ENCODE measurements at places on chromosomes 4 and X. TPM values are rescaled to one million over a fixed set of nuclear protein-coding genes. Genes with fewer than 3 reads are reported as not detected.

The TCEAL6 gene
- 26.4 TPM for total RNA-seq

The SLC7A11 gene
- total RNA-seq = 15.1 TPM

The GPR82 gene
- total RNA-seq = not detected

The UGT8 gene
- total RNA-seq = 26.0 TPM

The EXOC1 gene
- total RNA-seq = 50.9 TPM

The CSAG3 gene
- total RNA-seq = not detected

The ELK1 gene
- 73.3 TPM for total RNA-seq

The ADGRA3 gene
- total RNA-seq = 87.0 TPM

The AR gene
- 4.9 TPM for total RNA-seq

The CYBB gene
- total RNA-seq = 10.8 TPM

- no peak for DNase-seq
These were observed 13.2 kb downstream of the MID1 start for GRCh38 chrX:10607233-10607632.

DNA sequence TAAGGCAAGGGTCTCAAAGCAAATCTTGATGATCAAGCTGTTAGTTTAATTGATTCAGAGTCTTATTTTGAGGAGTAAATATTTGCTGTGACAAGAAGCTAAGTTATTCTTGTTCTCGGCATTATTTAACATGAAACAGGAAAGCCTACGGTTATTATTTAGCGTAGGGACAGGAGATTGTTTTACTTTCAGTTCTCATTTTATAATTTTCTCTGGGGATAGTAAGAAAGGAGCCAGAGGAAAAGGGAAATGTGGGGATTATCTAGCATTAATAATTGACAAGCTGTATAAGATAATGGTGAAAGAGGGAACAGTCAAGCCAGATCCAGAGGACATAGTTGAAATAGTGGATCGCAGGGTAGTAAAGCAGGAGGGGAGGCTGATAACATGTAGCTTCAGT, 39.7 kb upstream of the PARM1 start:
- DNase-seq = no peak

GRCh38 chrX:63657821-63658220, 127.2 kb downstream of the ARHGEF9 start:
- peak; percentile 26 for DNase-seq

DNA sequence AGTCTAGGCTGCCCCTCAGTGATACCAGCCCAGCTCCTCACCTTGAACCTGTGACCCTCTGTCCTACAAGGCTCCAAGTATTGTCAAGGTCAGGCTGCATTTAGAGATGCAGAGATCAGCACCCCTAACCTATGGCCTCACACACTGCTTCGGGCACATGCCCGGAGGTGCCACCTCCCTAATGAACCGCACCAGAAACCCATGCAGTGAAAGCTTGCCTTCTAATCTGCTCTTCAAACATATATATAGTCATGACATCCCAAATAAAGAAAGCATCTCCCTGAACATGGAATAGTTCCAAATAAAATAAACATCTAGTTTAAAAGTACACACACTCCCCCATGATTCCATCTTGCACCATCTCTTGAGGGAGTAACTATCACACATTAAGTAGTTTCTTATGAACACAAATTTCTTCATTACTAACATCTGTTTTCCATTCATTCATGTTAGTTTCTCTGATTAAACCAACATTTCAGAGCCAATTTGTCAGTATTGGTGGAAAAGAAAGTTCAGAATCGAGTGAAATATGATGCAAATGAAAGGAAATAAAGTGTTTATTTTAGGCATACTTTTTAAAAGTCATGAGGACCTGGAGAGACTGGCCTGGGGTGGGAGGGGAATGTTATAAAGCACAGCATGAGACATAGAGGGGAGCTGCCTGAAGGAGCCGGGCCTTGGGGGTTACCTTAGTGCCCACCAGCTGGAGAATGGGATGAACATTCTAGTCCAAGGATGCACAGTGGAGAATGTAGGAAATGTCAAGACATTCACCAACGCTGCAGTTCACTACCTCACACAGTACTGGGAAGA, 19.2 kb downstream of the CC2D2A start:
- no peak for DNase-seq

GRCh38 chr4:87092389-87093141, 127.9 kb downstream of the KLHL8 start:
- DNase-seq = peak; percentile 50

- DNase-seq = no peak
These were observed 964.3 kb upstream of the TENM3 start for GRCh38 chr4:181278941-181279340.

- no peak for DNase-seq
These were observed 18.0 kb downstream of the NAF1 start for GRCh38 chr4:163148466-163149336.

GRCh38 chr4:121227341-121227792, 63.2 kb upstream of the TNIP3 start:
- DNase-seq = no peak

DNA sequence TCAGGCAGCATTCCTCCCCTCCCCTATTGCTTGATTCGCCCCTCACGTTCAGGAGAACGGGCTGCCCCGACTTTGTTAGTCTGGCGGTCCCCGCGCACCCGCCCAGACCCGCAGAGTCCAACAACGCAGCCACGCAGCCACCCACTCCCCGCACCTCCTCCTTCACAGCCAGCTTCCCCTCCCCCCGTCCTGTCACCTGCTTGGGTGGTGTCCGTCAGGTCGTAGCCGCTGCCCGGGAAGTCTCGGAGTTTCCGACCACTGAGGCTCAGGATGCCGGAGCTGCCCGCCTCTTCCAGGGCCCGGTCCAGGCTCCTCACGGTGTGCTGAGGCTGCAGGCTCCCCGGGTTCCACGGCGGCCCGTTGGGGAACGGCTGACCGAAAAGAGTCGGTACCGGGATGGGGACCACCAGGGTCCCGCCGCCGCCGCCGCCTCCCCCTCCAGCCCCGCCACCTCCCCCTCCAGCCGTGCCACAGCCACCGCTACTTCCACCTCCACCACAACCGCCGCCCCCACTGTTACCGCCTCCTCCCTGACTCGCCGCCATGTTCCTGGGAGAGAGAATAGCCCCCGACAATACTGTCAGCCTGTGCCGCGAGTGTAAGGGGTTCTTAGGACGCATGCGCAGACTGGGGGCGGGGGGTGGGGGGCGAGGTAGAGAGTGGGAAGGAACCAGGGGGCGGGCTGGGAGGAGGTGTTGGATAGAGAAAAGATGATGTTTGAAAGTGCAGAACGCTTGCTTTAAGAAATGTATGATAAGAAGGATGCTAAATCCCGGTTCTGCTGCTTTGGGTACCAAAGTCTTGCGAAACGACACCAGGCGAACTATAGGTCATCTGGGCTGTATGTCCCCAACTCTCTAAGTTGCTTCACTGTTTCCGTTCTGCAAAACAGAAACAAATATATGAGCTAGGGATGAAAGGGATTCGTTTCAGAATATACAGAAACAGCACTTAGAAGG, at the start of gene LRCH2:
TSS of gene LRCH2 (minus strand) at position 600 of the 959 bp plus-strand sequence. CDS start at position 545, 55 bp downstream.
- peak; percentile 26 for DNase-seq

- DNase-seq = no peak
These were observed 303.6 kb upstream of the FAT1 start for GRCh38 chr4:187027272-187027671.

DNA sequence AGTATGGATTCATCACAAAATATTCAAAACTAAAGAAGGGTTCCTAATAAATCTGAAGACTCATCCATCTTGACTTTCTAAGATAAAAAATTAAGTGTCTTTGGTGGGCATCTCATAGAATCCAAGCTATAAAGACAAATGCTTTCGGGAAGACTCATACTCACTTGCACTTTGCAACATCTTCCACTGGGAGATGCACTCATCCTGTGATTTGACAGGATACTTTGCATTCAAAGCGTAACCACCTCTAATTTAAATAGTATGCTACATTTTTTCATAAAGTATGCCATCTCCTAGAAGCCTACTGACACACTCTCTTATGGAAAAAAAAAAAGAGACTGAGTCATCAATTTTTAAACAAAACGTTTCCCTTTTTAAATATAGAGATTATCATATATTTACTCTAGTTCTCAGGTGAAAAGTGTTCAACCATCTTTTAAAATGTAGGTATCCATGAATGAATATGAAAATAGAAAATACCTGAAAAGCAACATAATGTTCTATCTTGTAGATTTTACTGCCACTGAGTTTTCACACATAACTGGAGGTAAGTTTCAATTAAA, 119.6 kb downstream of the KLHL13 start:
- no peak for DNase-seq

GRCh38 chr4:141177171-141177570, 43.5 kb upstream of the ZNF330 start:
- no peak for DNase-seq

DNA sequence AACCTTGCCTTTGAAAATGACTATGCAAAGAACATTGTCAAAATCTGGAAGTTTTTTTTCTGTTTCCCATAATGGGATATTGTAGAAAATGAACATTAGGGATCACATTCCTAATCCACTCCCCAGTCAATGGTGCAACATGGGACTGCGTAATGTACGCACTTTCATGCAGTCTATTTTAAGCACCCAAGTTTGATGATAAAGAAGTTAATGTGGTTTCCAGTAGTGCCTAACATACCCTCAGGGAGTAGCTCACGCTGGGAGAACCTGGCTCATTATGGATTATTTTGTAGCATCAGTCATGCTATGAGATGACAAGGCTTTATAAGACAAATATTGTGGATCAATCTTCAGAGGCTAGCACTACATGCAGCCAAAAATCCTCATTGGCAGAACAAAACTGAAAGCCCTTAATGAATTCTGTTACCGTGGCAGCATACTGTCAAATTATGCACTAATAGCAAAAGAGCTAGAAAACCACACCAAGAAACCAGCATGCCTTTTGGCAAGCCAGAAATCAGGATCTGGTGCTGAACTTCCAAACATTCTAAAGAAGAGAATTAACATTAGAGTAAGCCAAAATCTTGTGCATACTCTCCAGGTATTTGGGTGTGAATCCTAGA, 1392.8 kb upstream of the TENM3 start:
- no peak for DNase-seq

- no peak for DNase-seq
These were observed 5.9 kb downstream of the NOX1 start for GRCh38 chrX:100868273-100868672.

GRCh38 chr4:77418333-77418732, 187.3 kb upstream of the CXCL13 start:
- DNase-seq = no peak

DNA sequence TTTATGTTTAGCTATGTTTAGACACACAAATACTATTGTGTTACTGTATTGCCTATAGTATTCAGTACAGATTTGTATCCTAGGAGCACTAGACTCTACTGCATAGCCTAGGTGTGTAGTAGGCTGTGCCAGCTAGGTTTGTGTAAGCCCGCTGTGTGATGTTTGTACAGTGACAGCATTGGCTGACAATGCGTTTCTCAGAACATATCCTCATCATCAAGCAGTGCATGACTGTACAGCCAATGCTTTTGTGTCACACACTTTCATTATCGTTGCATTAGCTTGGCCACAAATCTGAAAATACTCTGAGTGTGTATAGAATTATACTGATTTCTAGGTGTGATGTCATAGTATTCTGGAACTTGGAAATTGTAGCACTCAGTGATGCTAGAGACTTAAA, 63.4 kb downstream of the CLDN34 start:
- no peak for DNase-seq

- DNase-seq = no peak
These were observed 1.1 kb upstream of the EDNRA start for GRCh38 chr4:147479786-147480185.

DNA sequence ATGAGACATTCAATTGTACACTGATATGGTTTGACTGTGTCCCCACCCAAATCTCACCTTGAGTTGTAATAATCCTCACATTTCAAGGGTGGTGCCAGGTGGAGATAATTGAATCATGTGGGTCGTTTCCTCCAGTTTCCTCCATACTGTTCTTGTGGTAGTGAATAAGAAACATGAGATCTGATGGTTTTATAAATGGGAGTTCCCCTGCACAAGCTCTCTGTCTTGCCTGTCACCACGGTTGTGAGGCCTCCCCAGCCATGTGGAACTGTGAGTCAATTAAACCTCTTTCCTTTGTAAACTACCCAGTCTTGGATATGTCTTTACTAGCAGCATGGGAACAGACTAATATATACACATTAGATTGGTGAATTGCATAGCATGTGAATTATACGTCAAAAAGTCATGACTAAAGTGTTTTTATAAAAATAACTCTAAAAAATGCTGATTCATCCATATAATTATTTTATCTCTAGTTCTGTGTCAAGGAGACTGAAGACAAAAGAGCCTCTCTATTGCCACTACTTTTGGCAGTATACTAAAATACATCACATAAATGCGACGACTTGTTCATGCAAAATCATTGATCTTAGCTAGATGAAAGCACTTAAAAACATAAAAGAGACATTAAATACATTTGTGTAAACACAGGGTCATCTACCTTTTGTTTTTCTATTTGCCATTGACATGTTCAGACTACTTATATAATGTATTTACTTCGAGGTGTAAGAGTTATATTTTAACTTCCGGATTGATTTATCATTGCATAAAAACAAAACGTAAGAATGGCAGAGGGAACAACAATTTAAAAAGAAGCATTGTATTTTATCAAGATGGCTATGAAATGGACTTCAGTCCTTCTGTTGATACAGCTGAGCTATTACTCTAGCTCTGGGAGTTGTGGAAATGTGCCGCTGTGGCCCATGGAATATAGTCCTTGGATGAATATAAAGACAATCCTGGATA, 50.1 kb downstream of the YTHDC1 start:
- no peak for DNase-seq

DNA sequence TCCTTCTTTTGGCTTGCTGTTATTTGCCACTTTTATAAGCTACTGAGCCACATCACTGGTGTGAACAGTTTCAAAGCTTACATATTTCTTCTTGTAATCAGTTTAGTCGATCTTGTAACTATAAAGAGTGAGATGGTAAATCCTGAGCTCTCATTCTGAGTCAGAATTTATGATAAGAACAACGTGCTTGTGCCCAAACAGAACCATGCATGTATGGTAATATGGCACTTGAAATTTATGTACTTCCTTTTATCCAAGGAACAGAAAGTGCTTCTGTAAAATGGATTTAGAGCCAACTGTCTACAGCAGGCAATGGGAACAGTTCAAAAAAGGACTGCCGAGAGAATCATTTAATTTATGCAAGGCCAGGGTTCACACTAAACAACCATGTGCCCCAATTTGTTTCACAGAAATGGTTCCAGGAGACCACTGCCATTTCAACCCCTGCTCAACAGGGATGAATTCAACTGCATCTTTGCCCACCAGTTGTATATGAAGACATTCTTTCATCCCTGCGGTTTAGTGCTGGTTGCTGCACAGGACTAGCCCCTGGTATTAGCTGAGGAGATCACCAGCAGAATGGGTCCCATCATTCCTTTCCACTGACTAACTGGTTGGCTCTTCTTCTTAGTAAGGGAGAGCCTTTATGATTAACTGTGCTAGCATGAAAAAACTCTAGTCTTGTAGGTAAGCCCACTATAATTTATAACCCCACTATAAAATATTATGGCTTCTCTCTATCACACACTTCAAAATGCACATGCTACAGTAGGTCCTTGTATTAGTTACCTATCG, 162.9 kb upstream of the PGRMC2 start:
- no peak for DNase-seq

GRCh38 chrX:48890296-48890925, 7.2 kb downstream of the TIMM17B start:
- DNase-seq = no peak
